ENCODE measurements at places on chromosomes 3 and 15. TPM values are rescaled to one million over a fixed set of nuclear protein-coding genes. Genes with fewer than 3 reads are reported as not detected.

Gene ITGB5
- 412 TPM for total RNA-seq

Gene SLC28A2
- not detected for total RNA-seq

Gene ADGRG7
- total RNA-seq: not detected

Gene CHRM5
- total RNA-seq: 0.01 TPM

Gene DNAJA4
- not detected for total RNA-seq

Gene GHSR
- not detected for total RNA-seq

Gene VEPH1
- total RNA-seq: 0.10 TPM

Gene CCR8
- not detected for total RNA-seq

Gene PRKCI
- total RNA-seq: 20.2 TPM

Gene CACNA2D2
- 0.28 TPM for total RNA-seq

Gene SMC4
- 113 TPM for total RNA-seq

Gene CCDC33
- total RNA-seq: 6.1 TPM

Gene DZIP1L
- total RNA-seq: 5.4 TPM

Gene C3orf49
- total RNA-seq: not detected

Gene ZPLD1
- not detected for total RNA-seq

Gene ABI3BP
- total RNA-seq: 0.75 TPM

Gene NPAP1
- not detected for total RNA-seq

Gene FBXW12
- not detected for total RNA-seq
